Activated CD4-positive, alpha-beta memory T cell treated with anti-CD3 and anti-CD28 coated beads, Interleukin-2, amount 10 ng/mL, durations not matched to agents 7 days and 5 days (primary cell): ENCODE measurements at places on chromosomes 5 and 9.

GRCh38 chr5:80641353-80641752 is 13.1 kb upstream of the MSH3 start:
- DNase-seq = no peak

GRCh38 chr5:137186759-137187461 is 312.2 kb downstream of the SPOCK1 start:
- DNase-seq = no peak

DNA sequence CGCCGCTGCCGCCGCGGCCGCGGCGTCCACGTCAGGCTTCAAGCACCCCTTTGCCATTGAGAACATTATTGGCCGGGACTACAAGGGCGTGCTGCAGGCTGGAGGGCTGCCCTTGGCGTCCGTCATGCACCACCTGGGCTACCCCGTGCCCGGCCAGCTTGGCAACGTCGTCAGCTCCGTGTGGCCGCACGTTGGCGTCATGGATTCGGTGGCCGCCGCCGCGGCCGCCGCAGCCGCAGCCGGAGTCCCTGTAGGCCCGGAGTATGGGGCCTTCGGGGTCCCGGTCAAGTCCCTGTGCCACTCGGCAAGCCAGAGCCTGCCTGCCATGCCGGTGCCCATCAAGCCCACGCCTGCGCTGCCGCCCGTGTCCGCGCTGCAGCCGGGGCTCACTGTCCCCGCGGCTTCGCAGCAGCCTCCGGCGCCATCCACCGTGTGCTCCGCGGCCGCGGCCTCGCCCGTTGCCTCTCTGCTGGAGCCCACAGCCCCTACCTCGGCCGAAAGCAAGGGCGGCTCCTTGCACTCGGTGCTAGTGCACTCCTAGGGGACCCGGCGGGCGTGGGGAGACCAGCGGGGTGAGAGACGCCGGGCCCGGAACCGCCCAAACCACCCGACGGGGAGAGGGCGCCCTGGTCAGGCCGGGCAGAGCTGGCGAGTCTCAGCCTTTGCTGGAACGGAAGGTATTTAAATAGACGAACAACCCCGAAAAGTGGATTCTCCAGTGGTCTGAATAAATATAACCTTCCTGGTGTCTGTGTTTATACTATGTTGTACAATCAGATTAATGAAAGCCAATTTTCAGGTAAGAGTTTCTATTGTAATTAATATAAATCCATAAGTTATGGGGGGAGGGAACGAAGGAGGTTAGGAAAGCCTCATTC is 1.2 kb downstream of the FOXB2 start:
- no peak for DNase-seq

DNA sequence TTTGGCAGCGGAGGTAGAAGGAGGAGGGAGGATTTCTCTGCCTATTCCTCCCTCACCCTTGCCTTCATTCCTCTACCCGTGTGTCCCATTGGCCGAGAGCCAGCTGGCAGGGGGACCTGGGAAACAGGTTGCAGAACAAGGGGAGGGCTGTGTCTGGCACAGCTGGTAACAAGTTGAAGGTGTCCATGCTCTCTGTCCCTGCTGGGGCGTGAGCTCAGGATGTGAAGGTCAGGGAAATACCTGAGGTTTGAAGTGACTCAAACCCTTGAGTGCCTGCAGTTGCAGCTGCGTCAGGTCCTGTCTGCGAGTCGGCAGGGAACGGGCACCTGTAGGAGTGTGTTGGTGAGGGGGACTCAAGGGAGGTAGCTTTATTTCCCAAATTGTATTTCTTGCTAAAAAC is 16.2 kb downstream of the MIGA2 start:
- DNase-seq = no peak

DNA sequence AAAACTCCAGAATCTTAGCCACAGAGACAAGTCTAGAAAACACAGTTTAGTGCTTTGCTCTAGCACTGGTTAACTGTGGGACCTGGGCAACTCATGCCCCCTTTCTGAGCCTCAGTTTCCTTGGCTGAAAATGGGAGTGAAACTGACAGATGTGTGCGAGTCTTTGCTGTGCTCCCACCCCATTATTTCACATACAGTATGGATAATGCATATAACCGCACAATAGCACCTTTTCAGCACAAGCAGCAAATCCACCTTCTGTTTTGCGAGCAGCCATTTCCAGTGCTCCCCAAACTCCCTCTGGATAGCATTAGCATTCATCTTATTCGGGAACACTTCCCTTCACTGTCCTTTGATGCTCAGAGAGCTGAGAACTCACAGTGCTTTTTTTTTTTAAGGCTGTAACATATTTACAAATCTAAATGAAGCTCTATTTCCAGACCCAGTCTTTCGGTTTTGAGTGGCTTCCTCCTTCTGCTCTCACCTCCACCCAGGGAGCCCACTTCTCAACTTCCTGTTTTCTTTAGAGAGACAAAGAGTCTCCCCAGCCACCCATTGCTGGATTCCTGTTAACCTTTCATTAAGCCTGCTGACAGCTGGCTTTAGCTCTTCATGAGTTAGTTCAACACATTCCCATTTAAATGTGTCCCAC is 49.2 kb downstream of the TIMD4 start:
- DNase-seq = peak; percentile 41

DNA sequence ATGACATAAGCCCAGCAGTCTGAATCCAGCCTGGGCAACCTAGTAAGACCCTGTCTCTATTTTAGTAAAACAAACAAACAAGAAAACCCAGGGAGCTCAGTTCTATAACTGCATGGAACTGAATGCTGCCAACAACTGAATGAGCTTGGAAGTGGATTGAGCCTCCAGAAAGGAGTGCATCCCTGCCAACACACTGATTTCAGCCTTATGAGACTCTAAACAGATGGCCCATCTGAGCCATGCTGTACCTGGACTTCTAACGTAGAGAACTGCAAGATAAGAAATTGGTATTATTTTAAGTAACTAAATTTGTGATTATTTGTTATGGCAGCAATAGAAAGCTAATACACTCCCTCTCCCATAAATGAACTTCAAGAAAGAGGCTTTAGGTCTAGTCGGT is 150.4 kb upstream of the RAI14 start:
- DNase-seq = no peak

GRCh38 chr5:149937610-149938009 is 7.0 kb downstream of the PDE6A start:
- no peak for DNase-seq
